ENCODE measurements at places on chromosomes 3 and 15. TPM values are rescaled to one million over a fixed set of nuclear protein-coding genes. Genes with fewer than 3 reads are reported as not detected.

DNA sequence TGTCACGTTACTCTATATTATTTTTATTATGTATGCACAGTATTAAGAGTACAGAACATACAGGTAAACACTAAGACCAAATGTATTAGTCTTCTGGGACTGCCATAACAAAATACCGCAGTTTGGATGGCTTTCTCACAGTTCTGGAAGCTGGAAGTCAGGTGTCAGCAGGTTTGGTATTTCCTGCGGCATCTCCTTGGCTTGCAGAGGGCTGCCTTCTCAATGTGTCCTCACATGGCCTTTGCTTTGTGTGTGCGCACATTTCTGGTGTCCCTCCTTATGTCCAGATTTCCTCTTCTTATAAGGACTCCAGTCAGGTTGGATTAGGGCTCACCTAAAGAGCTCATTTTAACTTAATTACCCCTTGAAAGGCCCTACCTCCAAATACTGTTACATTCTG is 53.8 kb upstream of the CPOX start:
- DNase-seq, result no peak
- H3K4me1 ChIP-seq, result no peaks in the 10 kb centered on the region
- no peaks in the 10 kb centered on the region for H3K36me3 ChIP-seq
- H3K27ac ChIP-seq, result no peak overlapping the region
- no peak overlapping the region for H3K4me3 ChIP-seq
- H3K27me3 ChIP-seq, result no peaks in the 10 kb centered on the region

GRCh38 chr15:96720251-96720650 is 389.8 kb downstream of the NR2F2 start:
- H3K36me3 ChIP-seq, result no peaks in the 10 kb centered on the region
- peaks cover 9% of the 10 kb centered on the region for H3K27me3 ChIP-seq
- no peak overlapping the region for H3K27ac ChIP-seq
- H3K4me1 ChIP-seq, result peaks cover 22% of the 10 kb centered on the region

DNA sequence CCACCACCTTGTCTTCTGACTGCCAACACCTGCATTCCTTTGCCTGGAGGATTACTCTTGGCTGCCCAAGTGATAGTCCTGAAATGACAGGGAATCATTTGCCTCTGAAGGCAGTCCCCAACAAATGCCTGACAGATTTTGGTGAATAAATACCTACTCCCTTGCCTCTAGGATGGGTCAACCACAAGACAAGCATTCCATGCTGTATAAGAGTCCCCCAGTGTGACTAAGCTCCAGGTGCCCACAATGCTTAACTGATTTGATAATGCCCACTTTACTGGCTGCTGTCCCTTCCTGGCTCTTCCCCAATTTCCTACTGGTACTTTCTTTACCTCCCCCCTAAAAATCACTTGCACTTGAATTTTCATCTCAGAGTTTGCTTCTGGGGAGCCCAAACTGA is 14.8 kb downstream of the THRB start:
- H3K36me3 ChIP-seq, result no peaks in the 10 kb centered on the region
- H3K27me3 ChIP-seq, result peaks cover 6% of the 10 kb centered on the region
- no peaks in the 10 kb centered on the region for H3K4me1 ChIP-seq

DNA sequence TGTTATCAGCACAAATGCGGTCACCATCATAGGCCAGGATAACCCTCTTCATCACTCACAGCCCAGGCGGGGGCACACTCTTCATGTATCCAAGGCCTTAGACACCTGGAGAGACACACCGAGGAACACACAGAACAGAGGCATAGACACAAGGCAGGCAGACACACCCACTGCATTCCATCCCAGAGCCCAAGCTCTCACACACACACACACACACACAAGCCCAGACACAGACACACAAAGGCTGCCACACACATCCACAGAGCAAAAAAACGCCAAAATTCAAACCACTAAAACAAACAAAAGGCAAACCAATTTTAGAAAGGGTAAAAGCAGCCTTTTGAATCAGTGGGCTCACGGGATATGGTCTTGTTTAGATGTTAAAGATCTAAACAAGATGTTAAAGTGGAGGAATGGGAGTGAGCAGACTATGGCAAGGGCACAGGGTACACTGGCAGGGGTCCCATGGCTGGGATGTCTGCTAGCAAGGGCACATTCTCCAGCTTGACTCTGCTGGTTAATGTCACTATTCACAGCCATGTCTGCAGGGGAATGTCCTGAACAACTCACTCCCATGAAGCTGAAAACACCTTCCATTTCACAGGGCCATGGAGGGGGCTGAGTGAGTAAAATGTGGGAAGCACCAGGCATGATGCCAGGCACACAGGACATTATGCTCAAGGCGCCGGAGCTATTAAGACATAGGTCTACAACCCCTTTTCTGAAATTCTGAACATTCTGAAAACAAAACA is 14.9 kb upstream of the CRABP1 start:
- H3K4me1 ChIP-seq, result peaks cover 61% of the 10 kb centered on the region
- H3K27me3 ChIP-seq, result peaks cover 45% of the 10 kb centered on the region
- no peak overlapping the region for H3K4me3 ChIP-seq
- no peaks in the 10 kb centered on the region for H3K36me3 ChIP-seq

- H3K4me3 ChIP-seq, result no peak overlapping the region
- peaks cover 17% of the 10 kb centered on the region for H3K4me1 ChIP-seq
- peaks cover 21% of the 10 kb centered on the region for H3K36me3 ChIP-seq
- no peak for DNase-seq
- no peaks in the 10 kb centered on the region for H3K27me3 ChIP-seq
Observed at GRCh38 chr15:77457191-77457904, 36.7 kb downstream of the HMG20A start.

- no peak overlapping the region for H3K4me3 ChIP-seq
- DNase-seq, result no peak
- H3K36me3 ChIP-seq, result peaks cover 70% of the 10 kb centered on the region
- peaks cover 27% of the 10 kb centered on the region for H3K4me1 ChIP-seq
- no peak overlapping the region for H3K27ac ChIP-seq
- H3K27me3 ChIP-seq, result peaks cover 8% of the 10 kb centered on the region
Observed at GRCh38 chr3:66380200-66380932, 120.5 kb downstream of the LRIG1 start.

DNA sequence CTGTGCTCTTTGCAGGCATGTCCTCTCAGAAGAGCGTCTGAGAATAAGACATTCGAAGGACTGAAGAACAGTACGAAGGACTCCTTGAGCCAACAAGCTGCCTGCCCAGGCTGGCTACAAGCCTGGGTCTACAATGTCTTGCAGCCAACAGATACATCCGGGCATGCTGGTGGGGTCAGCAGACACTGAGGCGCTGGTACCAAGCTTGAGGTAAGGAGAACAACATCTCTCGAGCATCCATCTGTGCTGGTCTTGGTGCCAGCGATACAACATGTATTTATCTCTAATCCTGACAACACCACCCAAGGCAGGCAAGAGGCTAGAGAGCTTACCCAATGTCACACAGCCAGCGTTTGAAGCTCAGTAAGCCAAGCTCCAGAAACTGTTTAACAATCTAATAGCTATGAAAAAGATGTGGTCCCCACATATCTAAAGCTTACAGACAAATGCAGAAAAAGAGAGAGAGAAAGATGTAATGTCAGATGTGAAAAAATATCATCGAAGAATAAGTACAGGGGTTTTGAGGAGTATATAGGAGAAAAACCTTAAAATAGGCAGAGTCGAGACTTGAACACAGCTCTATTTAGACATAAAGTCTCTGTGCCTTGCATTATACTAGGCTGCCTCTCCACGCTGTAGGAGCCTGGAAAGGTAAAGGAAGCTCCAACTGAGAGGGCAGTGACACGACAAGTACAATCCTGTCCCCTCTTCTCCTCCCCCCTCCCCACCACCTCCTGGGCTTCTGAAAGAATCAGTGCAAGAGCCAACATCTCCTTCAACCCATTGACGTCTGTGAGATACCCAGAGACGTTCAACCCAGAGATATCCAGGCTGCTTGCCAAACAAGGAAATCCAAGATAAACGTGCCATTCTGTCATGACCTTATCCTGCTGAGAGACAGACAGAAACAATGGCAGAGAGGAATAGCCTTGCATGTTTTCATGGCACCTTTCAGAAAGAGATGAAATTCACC is 39.4 kb downstream of the WWTR1 start:
- no peak for DNase-seq
- no peaks in the 10 kb centered on the region for H3K27me3 ChIP-seq
- no peak overlapping the region for H3K4me3 ChIP-seq

- no peak overlapping the region for H3K4me3 ChIP-seq
- H3K27me3 ChIP-seq, result no peaks in the 10 kb centered on the region
- H3K4me1 ChIP-seq, result no peaks in the 10 kb centered on the region
- no peak for DNase-seq
- H3K36me3 ChIP-seq, result no peaks in the 10 kb centered on the region
- H3K27ac ChIP-seq, result no peak overlapping the region
Observed at GRCh38 chr15:55366981-55367380, 41.2 kb downstream of the CCPG1 start.

The MCCC1 gene
- total RNA-seq, result 30.6 TPM

The SYNM gene
- total RNA-seq, result 3.5 TPM

The FEZF2 gene
- total RNA-seq, result 0.28 TPM

The MYH15 gene
- 0.20 TPM for total RNA-seq
